ENCODE measurements at places on chromosomes 7 and 10.
A peak's percentile ranks its signal among the peaks of the same experiment; 100 is the strongest.

DNA sequence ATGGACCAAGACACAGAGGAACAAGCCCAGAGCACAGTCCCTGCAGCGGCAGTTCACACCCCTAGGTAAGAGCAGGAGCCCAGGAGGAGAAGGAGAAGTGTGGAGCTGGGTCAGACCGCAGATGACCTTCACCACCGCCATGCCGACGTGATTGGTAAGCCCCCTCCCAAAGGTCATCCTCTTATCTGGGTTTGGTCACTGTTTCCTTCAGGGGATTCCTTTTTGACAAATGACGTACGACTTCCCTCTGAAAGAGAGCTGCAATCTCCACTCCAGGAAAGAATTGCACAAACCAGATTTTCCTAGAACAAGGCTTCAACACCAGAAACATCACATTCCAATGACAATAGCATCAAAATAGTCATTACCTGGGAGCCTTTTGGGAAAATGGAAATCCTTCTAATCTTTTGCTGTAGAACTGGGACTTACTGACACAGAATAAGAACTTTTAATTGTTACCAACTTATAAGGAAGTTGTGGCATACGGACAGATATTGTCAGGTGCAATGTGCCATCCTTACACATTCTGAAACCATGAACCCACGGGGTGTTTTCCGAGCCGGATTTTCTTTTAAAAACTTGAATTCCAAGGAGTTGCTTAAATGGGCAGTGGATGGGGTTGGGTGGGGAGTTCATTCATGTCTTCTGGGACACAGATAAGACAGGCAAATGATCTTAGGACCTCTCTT lies 20.8 kb upstream of the ADAM12 start:
- DNase-seq = no peak

DNA sequence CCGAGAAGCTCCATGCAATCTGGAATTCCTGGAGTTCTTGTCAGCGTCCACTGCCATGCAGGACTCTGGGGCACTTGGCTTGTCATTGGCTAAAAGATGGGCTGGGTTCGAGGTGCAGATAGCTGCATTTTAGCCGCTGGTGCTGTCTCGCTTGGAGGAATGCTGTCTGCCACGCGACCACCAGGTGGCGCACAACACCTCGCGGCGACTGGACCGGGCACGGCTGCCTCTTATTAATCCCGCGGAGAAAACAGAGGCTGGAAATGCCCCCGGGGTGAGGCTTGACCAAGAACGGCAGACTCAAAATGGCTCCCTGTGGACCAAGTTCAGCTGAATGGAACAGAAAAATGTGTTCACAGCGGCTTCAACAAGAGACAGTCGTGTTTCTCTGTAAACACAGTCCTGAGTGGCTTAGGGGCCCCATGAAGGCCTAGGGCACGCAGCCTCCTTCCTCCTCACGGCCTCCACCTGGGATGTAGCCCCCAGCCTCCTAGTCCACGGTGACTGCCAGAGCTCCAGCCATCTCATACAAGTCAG lies 46.2 kb downstream of the AOC1 start:
- DNase-seq = peak; percentile 81

DNA sequence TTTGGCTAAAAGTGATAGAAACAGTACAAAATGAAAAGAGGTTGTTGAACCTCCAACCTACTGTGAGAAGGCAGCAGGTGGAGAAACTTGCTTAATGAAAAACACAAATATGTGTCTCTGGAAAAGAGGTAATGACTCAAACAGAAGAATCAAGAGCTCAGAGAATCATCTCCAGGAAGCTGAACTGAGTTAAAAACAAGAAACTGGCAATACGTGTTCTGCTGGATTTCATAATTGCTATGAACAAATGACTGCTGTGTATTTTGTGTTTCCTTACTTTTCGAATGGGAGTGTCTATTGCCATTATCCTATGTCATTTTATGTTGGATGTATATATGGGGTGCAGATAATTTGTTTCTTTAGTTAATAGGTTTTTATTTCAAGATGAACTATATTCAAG lies 401.1 kb downstream of the DGKB start:
- no peak for DNase-seq

DNA sequence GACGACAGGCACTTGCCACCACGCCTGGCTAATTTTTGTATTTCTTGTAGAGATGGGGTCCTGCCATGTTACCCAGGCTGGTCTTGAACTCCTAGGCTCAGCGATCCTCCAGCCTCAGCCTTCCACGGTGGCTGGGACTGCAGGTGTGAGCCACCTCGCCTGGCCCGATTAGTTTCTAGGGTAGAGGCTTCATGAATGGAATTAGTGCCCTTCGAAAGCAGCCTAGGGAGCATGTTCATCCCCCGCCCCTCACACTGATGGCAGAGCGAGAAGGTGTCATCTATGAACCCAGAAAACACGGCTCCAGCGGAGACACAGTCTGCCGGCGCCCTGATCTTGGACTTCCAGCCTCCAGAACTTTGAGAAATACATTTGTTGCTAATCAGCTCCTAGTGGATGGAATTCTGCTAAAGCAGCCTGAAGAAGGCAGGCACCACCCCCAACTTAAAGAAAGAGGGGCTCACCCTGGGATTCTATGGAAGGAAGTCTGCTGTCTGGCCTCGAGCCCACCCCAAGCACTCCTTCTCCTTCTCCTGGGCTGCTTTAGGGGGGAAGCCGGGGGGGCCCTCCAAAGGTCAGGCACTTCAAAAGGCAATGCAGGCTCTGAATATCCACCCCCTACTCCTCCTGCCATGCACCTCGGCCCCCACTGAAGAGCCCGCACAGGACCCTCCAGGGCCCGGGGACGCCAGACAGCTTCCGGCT lies 10.1 kb downstream of the PDGFA start:
- no peak for DNase-seq

GRCh38 chr7:1560620-1561031 lies 4.6 kb upstream of the TMEM184A start:
- DNase-seq = no peak
